ENCODE measurements at places on chromosomes 2 and 18.

DNA sequence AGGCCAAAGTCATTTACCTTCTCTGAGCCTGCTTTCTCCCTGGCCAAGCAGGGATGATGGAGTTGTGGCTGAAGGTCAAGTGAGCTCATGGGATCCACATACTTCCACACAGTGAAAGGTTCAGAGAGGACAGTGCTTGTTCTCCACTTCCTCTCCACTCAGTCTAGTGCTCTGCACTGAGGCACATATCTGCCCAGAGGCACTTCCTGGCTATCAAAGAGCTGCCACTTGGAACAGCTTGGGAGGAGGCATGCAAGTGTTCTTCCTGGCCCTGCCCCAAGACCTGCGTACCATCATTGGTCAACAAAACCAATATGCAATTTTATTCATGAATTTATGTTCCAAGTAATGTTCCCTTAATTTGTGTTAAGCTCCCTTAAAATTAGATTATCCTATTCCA lies 71.9 kb downstream of the RNF152 start:
- no peak overlapping the region for H3K27ac ChIP-seq
- no peaks in the 10 kb centered on the region for H3K4me1 ChIP-seq
- no peaks in the 10 kb centered on the region for H3K36me3 ChIP-seq
- H3K4me3 ChIP-seq, result no peak overlapping the region

GRCh38 chr2:20430461-20431300 lies 16.2 kb upstream of the RHOB start:
- no peaks in the 10 kb centered on the region for H3K4me1 ChIP-seq
- no peak overlapping the region for H3K27ac ChIP-seq
- no peak for DNase-seq
- no peak overlapping the region for H3K4me3 ChIP-seq
- no peaks in the 10 kb centered on the region for H3K36me3 ChIP-seq

- no peaks in the 10 kb centered on the region for H3K4me1 ChIP-seq
- H3K27me3 ChIP-seq, result no peaks in the 10 kb centered on the region
- H3K27ac ChIP-seq, result no peak overlapping the region
- H3K4me3 ChIP-seq, result no peak overlapping the region
- DNase-seq, result peak; percentile 37
Observed at GRCh38 chr2:139142252-139142880, 362.2 kb upstream of the NXPH2 start.

DNA sequence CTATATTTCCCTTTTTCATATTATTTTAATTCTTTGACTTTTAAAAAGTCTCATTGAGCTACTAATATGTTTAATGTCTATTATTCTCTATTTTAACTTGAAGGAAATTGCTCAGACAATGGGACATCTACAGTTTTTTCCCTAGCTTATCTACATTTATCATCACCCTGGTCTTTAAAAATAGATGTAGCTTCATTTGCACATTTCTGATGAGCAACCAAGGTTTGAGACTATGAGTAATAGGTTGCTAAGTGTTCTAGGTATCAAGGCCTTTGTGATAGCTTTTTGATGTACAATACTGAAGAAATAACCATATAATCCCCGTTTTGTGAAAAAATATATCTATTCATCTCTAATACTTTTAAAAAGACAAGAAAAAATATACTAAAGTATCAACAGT lies 47.0 kb downstream of the STAT4 start:
- no peaks in the 10 kb centered on the region for H3K36me3 ChIP-seq
- H3K4me3 ChIP-seq, result no peak overlapping the region
- no peak overlapping the region for H3K27ac ChIP-seq
- no peaks in the 10 kb centered on the region for H3K27me3 ChIP-seq
- no peaks in the 10 kb centered on the region for H3K4me1 ChIP-seq
- DNase-seq, result no peak

DNA sequence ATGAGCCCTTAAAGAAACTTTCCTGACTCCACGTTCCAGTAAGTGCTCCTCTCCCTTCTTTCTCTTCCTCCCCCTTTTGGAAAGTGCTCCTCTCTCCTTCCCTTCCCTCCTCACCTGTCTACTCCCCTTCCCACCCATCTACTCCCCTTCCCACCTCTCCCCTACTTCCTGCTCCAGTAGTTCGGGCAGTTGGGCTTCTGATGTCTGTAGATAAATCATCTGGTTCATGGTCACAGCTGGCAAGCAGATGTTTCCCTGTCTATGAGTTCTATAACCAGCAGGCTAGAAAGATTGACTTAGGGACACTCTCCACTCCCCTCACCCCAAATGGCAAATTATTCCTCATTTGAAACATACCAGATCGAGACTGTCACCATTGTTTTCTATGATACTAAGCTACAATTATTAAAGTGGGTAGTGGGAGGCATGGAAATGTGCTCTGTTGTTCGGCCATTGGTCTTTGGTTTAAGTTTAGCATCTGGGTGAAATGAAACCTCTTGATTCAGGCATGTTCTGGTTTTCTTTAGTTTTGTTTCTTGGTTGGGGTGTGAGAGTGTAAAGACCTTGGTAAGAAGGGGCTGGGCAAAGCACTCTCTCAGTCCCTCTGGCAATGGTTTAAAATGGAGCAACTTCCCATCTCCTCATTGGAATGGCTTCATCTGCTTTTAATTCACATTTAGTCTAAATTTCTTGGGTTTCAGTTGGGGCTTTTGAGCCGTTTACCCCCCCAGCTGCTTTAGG lies 413.2 kb upstream of the SPRED2 start:
- H3K36me3 ChIP-seq, result no peaks in the 10 kb centered on the region
- H3K27ac ChIP-seq, result no peak overlapping the region
- H3K4me1 ChIP-seq, result no peaks in the 10 kb centered on the region
- no peaks in the 10 kb centered on the region for H3K27me3 ChIP-seq

DNA sequence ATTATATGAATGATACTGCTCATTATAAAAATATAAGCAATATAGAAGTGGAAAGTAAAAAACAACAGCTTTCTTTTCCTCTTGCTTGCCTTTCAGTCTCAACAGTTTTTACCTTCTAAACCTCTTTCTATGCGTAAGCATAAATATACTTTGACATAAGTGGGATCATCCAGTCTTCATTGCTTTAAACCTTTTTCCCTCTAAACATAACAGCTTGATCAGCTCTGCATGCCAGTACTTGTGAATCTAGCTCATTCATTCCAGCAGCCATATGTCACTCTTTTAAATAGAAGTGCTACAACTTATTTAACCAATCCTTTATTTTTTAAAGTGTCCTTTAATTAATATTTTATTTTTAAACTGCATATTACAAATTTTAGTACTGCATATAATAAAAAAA lies 88.1 kb downstream of the TTC27 start:
- H3K27me3 ChIP-seq, result no peaks in the 10 kb centered on the region
- no peak overlapping the region for H3K4me3 ChIP-seq
- H3K27ac ChIP-seq, result no peak overlapping the region
- DNase-seq, result no peak
- no peaks in the 10 kb centered on the region for H3K36me3 ChIP-seq
- H3K4me1 ChIP-seq, result no peaks in the 10 kb centered on the region

GRCh38 chr2:231821908-231822307 lies 35.7 kb downstream of the COPS7B start:
- no peak for DNase-seq
- no peaks in the 10 kb centered on the region for H3K27me3 ChIP-seq
- H3K27ac ChIP-seq, result no peak overlapping the region
- H3K36me3 ChIP-seq, result no peaks in the 10 kb centered on the region

DNA sequence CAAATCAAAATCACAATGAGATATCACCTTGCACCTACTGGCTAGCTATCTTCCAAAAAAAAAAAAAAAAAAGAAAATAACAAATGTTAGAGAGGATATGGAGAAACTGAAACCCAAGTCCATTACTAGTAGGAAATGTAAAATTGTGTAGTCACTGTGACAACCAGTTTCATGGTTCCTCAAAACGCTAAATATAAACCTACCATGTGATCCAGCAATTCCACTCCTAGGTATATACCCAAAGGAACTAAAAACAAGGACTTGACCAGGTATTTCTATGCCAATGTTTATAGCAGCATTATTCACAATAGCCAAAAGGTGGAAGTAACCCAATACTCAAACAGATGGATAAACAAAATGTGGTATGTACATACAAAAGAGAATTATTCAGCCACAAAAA lies 11.7 kb upstream of the SCRN3 start:
- no peaks in the 10 kb centered on the region for H3K27me3 ChIP-seq
- no peak overlapping the region for H3K4me3 ChIP-seq
- no peak for DNase-seq

DNA sequence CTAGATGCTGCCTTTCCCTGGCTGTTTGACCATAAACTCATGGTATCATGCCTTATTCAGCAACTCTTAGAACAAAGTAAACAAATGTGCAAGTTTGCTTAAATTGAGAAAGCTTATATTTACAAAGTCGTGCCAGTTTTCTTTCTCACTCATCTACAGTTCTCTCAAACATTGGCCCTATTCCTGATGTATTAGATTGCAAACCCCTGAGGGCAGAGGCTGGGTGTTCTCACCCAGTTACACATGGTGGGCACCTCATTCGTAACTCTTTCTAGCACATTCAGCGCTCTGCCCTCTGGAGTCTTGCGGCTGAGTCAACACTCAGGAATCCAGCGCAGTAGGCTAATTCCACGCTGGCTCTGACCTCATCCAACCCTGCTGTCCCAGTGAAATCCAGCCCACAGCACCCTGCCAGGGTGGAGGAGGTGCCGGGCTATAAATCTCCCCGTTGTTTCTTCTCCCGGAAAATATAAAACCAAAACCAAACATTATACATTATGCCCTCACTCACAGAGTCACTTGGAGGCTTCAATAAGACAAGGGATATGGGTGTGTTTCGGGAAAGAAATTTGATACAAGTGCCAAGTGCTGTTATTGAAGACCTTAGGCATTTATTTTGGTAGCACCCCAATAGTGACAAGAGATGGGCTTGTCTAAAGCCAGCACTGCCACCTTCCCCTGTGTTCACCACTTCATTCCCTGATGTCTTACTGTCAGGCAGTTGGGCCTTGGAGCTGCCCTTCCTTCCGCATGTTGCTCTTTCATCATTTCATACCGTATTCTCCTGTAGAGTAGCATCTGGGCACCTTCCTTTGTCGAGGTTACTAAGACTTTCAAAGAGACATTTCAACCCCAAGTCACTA lies 287.4 kb downstream of the PRKCE start:
- H3K4me3 ChIP-seq, result no peak overlapping the region
- peak; percentile 81 for DNase-seq
- H3K36me3 ChIP-seq, result no peaks in the 10 kb centered on the region
- peak overlapping the region; percentile 92 for H3K27ac ChIP-seq
- peaks cover 19% of the 10 kb centered on the region for H3K4me1 ChIP-seq
- H3K27me3 ChIP-seq, result no peaks in the 10 kb centered on the region

DNA sequence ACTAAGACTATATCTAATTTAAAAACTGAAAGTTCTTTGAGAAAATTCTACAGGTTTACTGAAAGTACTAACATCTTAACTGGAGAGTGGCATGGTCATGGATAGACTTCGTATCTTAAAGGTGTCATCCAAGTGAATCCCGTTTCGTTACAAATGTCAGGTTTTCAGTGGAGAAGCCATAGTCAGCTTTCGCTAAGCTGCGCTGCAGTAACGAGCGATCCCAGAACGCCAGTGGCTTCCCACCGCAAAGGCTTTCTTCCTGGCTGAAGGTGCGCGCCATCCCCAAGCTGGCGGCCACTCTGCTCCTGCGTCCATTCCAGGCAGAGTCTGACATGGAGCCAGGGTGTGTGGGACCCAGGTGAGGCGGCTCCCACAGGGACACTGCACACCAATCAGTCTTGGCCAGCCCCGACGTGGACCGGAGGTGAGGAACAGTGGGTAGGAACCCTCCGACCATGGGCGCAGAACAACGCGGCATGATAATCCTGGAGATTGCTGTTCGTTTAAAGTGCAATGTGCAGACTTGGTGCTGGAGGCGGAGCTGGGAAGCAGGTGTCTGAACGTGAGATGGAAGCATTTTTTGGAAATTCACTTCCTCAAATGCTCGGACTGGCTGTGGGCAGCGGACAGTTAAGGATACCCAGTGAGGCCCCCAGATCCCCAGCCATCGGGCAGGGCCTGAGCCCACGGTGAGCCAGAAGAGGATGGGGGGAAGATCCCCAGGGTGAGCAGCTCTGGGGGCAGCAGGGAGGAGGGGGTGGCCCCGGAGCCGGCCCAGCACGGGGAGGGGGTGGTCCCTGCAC lies 27.8 kb upstream of the KCNG2 start:
- DNase-seq, result no peak
- H3K4me1 ChIP-seq, result no peaks in the 10 kb centered on the region
- no peak overlapping the region for H3K4me3 ChIP-seq
- no peak overlapping the region for H3K27ac ChIP-seq
- no peaks in the 10 kb centered on the region for H3K27me3 ChIP-seq

DNA sequence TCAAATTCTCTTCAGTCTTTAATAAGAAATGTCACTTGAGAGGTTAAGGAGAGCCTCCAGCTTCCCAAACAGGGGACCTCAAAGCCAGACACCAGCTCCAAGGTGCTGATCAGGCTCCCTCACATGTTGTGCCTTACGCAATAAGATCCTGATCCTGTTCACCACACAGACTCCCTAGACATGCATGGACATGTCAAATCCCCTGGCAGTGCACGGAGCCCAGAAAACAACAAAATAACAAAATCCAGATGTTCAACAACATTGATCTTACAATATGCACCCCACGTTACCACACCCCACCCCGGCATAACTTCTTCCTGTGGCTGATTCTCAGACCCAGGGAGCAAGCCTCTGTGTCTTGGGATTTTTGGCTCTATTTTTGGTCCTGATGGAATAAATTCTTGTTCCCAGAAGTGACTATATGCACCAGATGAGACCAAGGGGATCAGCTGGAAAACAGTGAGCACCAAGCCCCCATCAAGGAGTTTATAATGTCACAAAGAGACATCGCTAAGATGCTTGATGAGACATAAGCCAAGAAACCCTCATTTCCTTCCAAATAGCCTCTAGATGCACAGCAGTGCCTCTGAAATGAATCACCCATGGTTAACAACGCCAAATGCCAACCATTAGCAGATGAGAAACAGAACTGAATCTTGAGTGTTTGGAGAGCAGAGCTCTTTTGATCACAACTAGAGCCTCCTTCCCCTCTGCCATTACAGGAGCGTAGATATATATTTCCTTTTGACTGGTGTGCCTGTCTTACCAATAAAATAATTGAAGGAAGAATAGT lies 198.2 kb downstream of the PRKCE start:
- H3K36me3 ChIP-seq, result no peaks in the 10 kb centered on the region
- no peak overlapping the region for H3K27ac ChIP-seq
- H3K4me3 ChIP-seq, result no peak overlapping the region
- no peaks in the 10 kb centered on the region for H3K27me3 ChIP-seq
- no peak for DNase-seq

GRCh38 chr18:63454497-63454896 lies 22.3 kb upstream of the SERPINB5 start:
- H3K36me3 ChIP-seq, result no peaks in the 10 kb centered on the region
- H3K4me3 ChIP-seq, result no peak overlapping the region
- no peak overlapping the region for H3K27ac ChIP-seq
- H3K4me1 ChIP-seq, result no peaks in the 10 kb centered on the region
- DNase-seq, result no peak
- H3K27me3 ChIP-seq, result no peaks in the 10 kb centered on the region

Measured in Caco-2 (cell line).